ENCODE measurements at places on chromosomes 13 and 19.

DNA sequence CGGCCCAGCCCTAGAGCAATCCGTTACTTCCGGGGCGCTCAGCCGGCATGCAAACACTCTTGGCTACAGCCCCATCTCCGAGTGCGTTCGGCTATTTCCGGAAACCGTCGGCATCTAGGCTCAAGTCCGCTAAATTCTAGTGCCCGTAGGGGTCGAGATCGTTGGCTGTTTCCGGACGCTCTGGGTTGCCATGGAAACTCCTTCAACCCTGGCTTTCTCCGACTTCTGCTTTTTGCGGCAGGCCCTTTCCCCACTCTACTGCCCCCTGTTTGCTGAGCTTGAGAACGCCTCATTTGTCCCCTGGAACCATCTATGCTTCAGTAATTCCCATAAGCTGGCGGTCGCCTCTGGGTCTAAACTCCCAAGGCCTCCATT lies 534 bp upstream of the PIK3R2 start:
- DNase-seq: peak; percentile 100

DNA sequence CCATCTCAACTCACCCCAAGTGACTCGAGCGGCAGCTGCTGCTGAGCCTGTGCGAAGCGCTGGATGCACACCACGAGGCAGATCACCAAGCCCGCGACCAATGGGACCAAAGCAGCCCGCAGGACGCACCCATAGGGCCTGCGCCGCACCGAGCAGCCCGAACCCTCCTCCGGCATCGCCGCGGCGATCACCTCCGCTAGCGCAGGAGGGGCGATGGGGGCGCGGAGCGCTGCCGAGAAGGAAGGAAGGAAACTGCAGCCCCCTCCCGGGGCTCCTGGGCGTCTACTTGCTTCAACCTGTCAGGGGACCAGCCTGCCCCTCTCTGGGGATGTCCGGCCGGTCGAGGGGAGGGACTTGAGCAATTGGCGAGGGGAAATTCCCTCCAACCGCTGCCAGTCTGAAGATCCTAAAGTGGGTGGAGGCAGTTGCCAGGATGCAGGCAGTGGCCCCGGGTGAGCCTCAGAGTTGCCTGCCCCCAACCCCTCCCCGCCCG lies at the start of gene CD70:
CD70 (minus strand) TSS at position 324 of the 493 bp plus-strand sequence; CDS start at position 176, 148 bp downstream.
- peak; percentile 88 for DNase-seq

GRCh38 chr13:104008541-104009435 lies 942.6 kb upstream of the SLC10A2 start:
- no peak for DNase-seq

DNA sequence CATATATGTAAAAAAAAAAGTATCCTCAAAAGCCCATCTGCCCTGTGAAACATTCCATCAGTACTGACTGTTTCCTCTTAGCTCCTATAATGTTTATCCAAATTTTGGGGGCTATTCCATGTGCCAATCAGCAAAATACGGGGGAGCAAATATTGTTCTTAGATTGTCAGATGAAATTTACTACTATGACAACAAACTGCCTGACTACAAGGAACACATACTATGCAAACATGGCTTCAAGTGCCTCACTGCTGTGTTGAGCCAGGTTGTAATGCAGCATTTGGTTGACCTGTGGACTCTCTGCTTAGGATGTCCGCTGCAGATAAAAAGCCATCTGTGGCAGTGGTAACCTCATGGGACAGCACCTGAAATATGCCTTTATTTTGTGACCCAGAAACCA lies 98.2 kb upstream of the SCEL start:
- no peak for DNase-seq

- DNase-seq: peak; percentile 5
These were observed 942.4 kb upstream of the PCDH20 start for GRCh38 chr13:62357887-62358645.

GRCh38 chr13:50797091-50797490 lies 46.4 kb downstream of the DLEU7 start:
- DNase-seq: no peak

- DNase-seq: no peak
These were observed 6.0 kb downstream of the SSC5D start for GRCh38 chr19:55494172-55494761.

DNA sequence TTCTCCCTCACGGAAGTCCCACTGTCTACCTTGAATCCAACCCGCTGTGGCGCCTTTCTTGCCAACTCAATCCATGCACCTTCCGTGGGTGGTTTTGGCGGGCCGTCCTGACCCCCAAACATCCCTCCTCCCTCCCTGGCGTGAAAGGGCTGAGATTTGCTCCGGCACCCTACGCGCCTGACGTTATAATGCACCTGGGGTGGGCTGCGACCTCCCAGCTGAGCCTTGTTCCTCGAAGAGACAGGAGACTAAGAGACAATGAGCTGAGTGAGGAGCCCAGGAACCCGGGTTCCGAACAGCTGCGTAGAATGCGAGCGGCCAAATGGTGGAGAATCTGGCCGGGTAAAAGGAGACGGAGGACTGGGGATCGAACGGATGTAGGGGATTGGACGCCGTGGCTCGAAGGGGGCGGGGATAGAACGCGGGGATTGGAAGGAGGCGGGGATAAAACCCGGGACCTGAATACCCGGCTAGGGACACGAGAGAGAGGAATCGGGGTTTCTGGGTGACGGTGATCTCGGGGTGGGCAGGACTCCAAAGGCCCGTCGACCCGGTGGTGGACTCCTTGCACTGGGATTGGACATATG lies at the start of gene CPT1C:
CPT1C (plus strand) TSS at position 461 of the 587 bp plus-strand sequence. CDS start 1,137 bp downstream, outside the sequence.
- DNase-seq: no peak

DNA sequence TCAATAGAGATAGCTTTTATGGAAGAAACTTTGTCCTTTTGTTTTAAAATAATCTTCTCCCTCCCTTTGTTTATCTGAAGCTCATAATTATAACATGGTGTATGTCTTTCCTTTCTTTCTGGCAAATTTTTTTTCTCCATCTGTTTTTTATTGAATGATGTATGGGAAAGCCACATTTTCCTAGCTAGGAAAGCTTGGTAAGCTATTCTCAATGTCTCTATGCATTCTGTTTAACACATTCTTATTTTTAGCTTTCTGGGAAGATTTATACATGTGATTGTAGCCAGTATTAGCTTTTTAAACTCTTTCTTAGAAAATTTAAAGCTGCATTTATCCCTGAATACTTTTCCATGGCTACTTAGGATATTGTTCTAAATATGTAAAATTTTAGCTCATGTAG lies 124.9 kb upstream of the CSNK1A1L start:
- no peak for DNase-seq

GRCh38 chr13:31986676-31987470 lies 44.7 kb upstream of the FRY start:
- no peak for DNase-seq

- DNase-seq: no peak
These were observed 62.4 kb downstream of the GPC6 start for GRCh38 chr13:93289053-93289452.

GRCh38 chr19:14703833-14704232 lies 14.0 kb downstream of the ZNF333 start:
- no peak for DNase-seq

Data from GM12864 (cell line).